Hematopoietic multipotent progenitor cell treated with erythropoietin and hydrocortisone succinate and interleukin-3 and kit ligand, for 17 days (in vitro differentiated cells): ENCODE measurements at places on chromosomes 16 and 17.

DNA sequence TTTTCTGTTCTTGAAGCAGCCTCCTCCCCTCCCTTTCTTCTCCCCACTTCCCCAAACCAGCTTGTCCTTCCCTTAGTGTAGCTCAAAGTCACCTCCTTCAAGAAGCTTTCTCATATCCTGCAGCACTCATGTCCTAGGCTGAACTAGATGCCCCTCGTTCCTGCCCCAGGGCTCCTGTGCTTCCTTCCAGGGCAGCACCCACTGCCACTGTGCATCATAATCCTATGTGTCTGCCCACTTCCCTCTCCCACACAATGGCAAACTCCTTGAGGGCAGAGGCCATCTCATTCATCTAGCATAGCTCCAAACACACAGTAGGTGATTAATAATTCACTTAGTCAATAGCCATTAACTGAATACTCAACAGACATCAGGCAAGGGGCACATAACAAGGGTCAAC lies 6.9 kb upstream of the TMEM132E start:
- DNase-seq = no peak

- DNase-seq = no peak
These were observed 684 bp upstream of the RSAD1 start for GRCh38 chr17:50477976-50478375.

- no peak for DNase-seq
These were observed 22.9 kb downstream of the CLUH start for GRCh38 chr17:2688351-2689342.

- DNase-seq = no peak
These were observed 33.2 kb upstream of the TEX2 start for GRCh38 chr17:64296246-64296645.

DNA sequence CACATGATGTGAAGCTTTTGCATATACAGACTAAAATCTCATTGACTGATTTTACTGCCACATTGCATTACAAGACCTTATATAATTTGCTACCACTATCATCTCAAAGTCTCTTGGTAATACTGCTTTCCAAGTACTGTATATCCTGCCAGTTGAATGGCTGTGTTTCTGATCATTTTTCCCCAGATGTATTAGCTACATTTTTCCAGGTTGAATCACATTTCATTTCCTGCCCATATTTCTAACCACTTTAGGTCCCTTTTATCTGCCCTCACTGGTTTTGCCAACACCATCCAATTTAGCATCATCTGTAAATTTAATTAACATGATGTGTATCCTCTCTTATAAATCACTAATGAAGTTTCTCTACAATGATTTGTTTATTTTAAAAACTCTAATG lies 365.7 kb upstream of the PMFBP1 start:
- DNase-seq = no peak

- DNase-seq = no peak
These were observed 78.3 kb downstream of the TMEM100 start for GRCh38 chr17:55644346-55644745.

- DNase-seq = no peak
These were observed 87.5 kb downstream of the WSCD1 start for GRCh38 chr17:6157716-6158115.

DNA sequence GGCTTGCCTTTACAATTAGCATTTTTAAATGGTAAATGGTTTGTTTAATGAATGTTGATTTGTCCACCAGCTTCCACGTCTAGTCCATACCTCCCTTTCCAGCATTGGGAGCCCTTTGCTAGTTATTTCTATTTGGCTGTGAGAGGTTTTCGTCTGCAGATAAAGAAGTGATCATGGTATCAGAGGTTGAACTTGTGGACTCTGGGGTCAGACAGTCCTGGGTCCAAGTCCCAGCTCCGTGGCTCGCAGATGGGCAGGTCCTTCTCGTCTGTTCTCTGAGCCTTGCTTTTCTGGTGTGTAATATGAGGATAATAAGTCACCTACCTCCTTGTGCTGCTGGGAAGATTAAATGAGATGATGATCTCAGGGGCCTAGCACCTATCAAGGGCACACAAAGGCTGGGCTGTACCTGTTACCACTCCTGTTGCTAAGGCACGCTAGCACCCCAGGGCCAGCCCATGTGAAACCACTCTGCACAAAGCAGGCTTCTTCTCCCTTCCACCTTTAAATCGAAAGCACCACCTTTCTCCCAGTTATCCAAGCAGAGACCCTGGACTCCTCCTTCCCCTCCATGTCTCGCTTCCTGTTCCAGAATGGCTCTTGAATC lies 103.9 kb downstream of the GNAO1 start:
- DNase-seq = no peak

DNA sequence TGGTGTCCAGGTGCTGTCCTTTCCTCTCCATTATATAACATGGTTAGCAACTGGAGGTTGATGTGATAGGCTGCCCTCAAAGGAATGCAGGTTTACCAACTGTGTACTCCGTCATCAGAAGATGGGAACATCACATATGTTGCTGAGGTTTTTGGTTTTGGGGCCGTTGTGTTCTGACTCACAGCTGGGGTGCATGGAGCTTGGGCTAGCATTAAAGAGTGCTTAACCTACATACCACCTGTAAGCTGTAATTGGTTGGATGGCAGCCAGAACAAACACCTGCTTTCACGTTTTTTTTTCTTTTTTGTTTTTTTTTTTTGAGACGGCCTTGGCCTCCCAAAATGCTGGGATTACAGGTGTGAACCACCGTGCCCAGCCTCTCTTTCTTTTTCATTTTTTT lies 20.9 kb downstream of the TMEM11 start:
- no peak for DNase-seq

DNA sequence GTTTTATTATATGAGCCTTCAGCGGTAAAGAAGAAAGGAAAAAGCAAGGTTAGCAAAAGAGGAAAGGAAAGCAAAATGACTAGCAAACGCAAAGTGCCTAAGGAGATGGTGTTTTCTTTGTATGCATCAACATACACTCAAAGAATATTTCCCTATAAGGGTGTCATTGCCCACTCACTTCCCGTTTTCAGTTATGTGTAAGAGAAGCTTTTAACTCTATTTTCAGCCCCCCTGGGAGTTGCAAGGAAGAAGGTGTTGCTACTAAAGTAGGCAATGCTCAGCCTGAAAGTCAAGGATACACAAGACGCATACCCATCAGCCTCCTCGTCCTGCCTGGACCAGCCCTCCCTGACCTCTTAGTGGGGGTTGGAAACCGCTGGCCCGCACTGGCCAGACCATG lies 267.7 kb upstream of the ZFHX3 start:
- DNase-seq = no peak

DNA sequence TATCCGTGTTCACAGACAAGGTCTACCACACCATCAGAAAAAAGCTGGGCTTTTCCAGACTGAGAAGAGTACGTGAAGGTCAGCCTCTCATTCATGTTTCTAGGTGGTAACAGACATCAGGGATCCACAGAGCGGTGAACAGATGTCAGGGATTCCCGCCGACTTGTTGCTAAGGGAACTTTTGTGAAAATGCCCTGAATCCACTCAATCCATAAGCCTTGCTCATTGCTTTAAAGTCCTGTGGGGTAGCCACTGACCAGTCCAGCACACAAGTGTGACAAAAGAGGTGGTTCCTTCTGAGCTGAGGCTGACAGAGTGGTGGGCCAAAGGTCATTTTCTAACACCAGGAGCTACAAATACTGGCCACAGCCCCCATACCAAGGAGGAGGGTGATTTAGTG lies 5.9 kb downstream of the GAS7 start:
- no peak for DNase-seq

- no peak for DNase-seq
These were observed 9.2 kb upstream of the GLIS2 start for GRCh38 chr16:4306470-4307214.

- no peak for DNase-seq
These were observed 21.7 kb downstream of the ACSF3 start for GRCh38 chr16:89115216-89115861.

GRCh38 chr16:1820096-1820945 lies 6.3 kb downstream of the HAGH start:
- peak; percentile 90 for DNase-seq

GRCh38 chr16:2333772-2334379 lies 6.7 kb downstream of the ABCA3 start:
- no peak for DNase-seq

- DNase-seq = no peak
These were observed 90.9 kb upstream of the PLCG2 start for GRCh38 chr16:81688182-81688581.

DNA sequence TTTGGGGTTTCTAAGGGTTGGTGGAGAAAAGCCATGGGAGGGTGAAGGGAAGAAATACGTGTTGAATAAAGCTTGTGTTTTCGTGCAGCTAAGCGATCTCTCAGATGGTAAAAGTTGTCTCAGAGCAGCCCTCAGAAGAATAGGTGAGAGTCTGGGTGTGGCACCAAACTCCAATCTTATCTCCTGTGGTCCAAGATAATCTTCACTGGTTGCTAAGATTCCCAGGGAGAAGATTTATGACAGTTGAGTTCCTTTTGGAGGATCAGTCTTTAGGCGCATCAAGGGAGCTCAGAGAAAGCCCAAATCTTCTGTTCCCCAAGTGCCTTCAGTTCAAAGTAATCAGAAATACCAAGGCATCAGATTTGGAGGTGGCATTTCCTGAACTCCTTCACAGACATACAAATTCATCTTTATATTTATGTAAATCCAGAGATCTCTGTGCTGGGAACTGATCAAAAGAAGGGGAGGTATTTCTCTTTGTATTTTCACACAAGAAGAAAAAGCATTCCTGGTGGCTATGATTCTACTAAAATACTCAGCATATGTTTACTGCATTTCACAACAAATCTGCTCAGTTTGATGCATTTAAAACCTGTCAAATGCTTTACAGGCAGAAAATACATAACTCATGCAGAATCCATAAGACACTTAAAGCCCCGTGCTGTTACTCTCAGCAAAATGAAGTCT lies 102.9 kb downstream of the ABCC12 start:
- no peak for DNase-seq

GRCh38 chr16:11080327-11080967 lies 136.1 kb downstream of the CLEC16A start:
- DNase-seq = no peak

DNA sequence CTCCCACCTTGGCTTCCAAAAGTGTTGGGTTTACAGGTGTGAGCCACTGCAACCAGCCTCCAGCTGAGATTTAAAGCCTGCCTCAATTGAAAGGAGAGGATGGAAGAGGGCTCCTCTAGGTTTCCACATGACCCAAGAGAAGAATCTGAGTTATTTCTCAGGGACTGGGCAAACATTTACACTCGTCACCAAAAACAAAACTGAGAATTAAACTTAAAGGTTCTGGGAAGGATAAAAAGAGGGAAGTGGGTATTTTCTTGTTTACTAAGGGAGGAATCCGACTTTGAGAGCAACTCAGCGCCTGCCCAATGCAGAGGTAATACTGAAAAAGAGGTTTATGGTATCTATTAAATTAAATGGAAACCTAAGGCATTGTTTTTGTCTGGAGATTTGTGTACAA lies 13.3 kb downstream of the HOXB1 start:
- no peak for DNase-seq

DNA sequence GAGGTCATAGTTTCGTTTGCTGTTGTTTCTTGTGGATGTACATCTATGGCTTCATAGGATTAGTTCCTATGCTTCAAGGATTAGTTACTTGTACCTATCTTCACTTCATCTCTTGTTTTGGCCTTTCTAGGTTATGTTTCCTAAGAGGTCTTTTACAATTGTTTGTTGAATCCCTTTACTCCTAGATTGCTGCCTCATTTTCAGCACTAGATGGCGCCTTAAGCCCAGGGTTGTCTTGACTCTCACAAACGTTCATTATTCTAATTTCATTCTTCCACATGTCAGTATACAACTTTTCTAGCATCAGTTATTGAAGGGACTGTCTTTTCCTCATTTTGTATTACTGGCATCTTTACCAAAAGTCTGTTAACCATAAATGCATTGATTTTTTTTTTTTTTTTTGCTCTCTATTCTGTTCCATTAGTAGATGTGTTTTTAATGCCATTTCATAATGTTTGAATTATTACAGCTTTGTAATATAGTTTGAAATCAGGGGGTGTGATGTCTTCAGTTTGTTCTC lies 45.0 kb upstream of the NACA2 start:
- DNase-seq = peak; percentile 64

DNA sequence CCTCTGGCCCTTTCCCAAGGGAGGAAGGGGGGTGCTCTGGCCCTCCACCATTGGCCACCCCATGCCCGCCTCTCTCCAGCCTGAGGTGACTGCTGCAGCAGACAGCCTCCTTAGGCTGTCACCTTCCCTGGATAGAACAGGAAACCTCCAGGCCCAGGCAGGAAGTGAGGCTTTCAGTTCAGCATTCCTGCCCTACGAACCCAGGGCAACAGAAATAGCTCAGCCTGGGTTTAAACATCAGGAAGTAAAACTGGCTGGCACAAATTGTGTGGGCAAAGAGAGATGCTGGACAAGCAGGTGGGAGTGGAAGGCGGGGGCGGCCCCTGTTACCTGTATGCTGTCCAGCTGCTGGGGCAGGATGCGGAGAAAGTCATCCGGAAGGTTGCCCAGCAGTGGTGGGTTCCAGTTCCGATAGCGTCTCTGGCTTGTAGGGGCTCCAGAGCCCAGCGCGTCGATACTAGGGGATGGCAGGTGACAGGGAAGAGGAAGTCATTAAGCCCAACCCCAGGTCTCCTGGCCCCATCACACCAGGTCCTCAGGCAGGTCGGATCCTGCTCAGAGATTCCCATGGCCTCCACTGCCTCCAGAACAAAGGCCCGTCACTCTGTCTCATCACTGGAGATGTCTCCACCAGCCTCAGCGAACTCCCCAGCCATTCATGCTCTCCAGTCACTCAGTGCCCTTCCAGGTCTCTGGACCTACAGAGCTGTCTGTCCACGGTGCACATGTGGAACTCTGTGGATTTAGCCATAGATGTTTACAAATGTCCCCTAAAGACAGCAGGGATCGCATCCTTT lies 23.6 kb upstream of the MRPS23 start:
- DNase-seq = no peak

- no peak for DNase-seq
These were observed 485.5 kb downstream of the WWOX start for GRCh38 chr16:78584991-78585390.

GRCh38 chr16:23061669-23062068 lies 87.6 kb downstream of the USP31 start:
- no peak for DNase-seq

DNA sequence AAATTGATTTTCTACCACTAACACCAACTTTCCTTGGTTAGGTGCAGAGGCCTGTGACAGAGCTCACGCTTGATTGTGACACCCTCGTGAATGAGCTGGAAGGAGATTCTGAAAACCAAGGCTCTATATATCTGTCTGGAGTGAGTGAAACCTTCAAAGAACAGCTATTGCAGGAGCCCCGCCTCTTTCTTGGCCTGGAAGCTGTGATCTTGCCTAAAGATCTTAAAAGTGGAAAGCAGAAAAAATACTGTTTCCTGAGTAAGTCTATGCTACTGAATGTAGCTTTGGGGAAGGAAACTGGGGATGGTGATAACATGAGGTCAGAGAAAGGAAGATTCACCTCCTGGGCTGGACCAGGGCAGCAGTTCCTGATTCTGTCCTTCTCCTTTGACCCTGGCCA lies 38.3 kb downstream of the REXO5 start:
- no peak for DNase-seq

- no peak for DNase-seq
These were observed 163.5 kb downstream of the COPRS start for GRCh38 chr17:31695456-31696090.

GRCh38 chr17:74454197-74455024 lies 12.0 kb upstream of the CD300A start:
- DNase-seq = no peak
